ENCODE measurements at places on chromosomes 6 and 20.

GRCh38 chr6:31529329-31530150 is 778 bp downstream of the MCCD1 start:
- no peak for DNase-seq

- no peak for DNase-seq
Measured at GRCh38 chr20:51382986-51383821, 159.3 kb downstream of the NFATC2 start.

DNA sequence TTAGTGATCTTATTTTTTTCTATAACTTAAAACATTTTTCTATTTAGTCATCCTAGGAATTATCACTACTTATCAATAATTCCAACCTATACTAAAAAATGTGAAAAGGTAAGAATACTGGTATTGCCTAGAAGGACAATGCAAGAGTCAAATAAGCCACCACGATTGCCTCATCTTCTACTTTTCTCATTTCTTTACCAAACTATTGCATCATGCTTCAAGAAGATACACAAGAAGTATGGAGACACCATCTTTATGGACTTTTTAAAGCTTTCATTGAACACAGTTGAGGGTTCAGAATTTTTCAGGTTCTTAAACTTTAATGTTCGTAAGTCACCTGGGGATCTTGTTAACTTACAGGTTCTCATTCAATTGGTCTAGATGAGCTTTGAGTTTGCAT is 25.9 kb downstream of the ELOVL2 start:
- DNase-seq = no peak

DNA sequence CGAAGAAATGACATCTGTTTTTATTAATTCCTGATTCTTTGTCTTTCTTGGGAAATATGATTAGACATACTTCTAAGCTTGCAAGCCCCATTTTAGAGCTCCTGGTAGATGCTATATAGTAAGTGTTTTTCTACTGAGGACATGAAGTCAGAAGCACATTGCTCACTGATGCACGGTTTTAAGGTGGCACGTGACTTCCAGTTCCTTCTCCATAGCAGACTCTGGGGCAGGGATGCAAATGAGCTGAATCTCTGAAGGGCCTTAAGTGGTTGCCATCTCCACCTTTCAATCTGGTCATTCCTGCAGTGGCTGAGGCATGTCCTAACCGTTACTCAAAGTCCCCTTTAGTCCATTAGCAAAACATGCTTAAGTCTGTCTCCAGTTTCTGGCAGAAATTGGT is 421.2 kb upstream of the HTR1E start:
- DNase-seq = no peak

- no peak for DNase-seq
Measured at GRCh38 chr6:156992020-156992804, 215.0 kb downstream of the ARID1B start.

DNA sequence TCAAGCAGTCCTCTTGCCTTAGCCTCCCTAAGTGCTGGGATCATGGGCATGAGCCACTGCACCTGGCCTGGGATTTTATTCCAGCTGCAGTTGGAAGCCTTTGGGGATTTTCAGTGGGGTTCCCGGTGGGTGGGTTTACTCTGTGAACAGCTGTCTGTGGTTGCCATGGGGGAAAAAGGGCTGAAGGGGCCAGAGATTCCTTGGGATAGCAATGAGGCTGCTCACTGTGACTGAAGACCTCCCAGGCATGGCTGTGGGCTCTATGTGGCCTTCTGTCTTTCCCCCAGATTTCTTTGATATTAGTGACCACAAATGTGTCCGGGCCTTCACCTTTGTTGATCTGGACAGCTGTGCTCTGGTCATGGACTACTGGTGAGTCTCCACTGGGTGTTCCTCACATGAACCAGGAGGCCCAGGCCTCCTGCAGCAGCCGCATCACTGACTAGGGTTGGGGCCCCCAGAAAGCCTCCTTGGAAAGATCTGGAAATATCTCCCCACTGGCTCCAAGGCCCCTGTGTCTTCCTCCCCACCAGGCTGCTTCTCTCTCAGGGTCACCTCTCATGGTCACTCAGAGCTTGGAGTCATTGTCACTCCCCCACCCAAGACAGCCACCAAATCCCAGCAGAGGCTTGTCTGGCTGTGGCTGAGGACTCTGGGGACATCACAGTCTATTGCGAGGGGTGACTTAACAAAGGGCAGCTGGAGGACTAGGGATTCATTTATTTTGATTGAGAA is 33.4 kb downstream of the EFCAB8 start:
- DNase-seq = no peak

DNA sequence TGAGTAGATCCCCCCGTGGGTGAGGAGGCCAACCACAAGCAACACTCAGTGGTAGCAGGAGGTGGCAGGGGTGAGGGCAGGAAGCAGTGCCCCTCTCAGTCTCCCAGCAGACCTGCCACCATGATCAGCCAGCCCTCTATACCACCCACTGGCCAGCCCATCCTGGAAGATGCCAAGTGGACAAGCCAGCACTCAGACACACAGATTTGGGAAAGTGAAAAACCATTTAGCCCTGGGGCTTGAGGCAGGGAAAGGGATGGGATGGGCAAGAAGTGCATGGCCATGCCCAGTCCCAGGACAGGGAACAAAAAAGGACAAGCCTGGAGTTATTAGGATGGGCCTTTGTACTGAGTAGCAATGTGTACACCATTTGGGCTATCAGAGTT is 76.9 kb downstream of the HFE start:
- no peak for DNase-seq

DNA sequence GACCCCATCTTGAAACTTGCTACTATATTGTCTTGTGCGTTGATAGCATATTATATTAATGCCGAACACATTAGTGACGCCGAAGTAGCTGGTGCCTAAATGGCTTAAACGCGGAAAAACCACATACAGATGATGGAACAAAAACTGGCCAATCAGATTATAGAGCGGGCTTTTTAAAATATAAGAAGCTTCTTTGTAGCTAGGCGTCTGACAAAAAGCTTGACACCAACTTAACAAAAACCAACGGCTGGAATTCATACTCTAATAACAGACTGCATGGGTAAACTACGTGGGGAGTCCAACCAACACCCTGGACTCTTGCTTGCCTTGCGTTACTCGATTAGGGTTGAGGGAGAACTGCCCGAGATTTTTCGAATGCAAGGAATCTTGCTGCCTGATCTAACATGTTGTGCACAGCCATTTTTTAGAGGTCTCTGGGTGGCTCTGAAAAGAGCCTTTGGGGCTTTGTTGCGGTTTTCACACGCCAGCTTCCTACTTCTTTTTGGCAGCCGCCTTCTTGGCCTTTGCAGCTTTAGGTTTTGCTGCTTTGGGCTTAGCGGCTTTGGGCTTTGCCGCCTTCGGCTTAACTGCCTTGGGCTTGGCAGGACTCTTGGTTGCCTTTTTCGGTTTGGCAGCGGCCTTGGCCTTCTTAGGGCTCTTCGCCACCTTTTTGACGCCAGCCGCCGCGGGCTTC is 45.7 kb downstream of the OR2B2 start:
- DNase-seq = peak; percentile 72

GRCh38 chr6:129133770-129134192 is 250.8 kb downstream of the LAMA2 start:
- no peak for DNase-seq

DNA sequence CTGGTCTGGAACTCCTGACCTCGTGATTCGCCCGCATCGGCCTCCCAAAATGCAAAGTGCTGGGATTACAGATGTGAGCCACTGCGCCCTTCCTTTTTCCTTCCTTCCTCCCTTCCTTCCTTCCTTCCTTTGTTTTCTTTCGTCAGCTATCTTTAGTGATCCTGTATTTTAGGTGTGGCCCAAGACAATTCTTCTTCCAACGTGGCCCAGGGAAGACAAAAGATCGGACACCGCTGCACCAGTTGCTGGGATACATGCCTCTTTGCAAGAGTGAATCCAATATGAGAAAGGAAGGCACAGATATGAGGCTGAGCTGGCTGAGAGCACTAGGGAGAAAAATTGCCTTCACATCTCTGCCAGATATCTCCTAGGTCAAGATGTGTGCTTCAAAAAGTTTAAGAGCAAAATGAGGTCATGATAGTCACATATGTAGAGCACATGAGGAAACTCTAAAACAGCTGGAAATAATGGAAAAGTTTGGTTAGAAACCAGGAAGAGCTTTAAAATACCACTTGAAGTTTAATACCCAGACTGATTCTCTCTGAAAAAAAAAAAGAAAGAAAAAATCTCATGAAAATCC is 41.8 kb downstream of the OR2B2 start:
- no peak for DNase-seq

GRCh38 chr6:24933868-24934401 is 1.8 kb downstream of the RIPOR2 start:
- DNase-seq = no peak
